Hematopoietic multipotent progenitor cell treated with erythropoietin and hydrocortisone succinate and interleukin-3 and kit ligand, for 15 days (in vitro differentiated cells): ENCODE measurements at places on chromosomes 13 and 19.

GRCh38 chr13:86051134-86052103, 252.2 kb upstream of the SLITRK6 start:
- no peak for DNase-seq

- DNase-seq, result no peak
These were observed 67.9 kb downstream of the NDFIP2 start for GRCh38 chr13:79548902-79549301.

GRCh38 chr19:51131780-51132680, 7.3 kb downstream of the SIGLEC9 start:
- no peak for DNase-seq

DNA sequence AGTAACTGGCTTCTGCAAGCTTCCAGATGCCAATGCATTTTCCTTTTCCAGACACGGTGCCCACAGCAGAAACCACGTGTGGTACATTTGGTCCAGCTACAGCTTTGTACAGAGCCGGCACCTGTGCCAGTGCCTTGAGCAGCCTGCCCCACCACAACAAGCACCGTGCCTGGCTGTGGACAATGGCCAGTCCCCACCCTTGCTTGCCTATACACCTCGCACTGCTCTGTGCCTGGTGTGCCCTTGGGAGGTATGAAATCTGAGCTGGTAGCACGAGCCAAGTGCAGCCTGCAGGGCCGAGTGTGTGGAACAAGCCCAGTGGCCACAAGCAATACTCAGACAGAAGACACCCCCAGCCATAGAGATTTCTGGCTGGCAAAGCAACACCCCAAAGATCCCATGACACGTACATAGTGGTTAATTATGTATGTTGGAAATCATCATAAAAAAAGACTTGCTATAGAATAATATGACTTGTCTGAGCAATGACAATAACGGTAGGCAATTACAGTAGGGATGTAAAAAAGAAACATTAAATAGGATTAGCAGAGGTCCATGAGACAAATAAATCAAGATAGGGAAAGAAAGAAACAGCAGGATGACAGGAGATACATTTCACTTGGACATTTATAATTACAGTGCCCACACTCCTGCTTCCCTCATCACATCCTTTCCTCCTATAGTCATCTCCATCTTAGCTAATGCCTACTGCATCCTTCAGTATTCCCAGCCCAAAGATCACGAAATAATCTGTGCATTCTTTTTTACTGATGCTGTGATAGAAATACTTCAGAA, 1399.5 kb downstream of the PCDH9 start:
- no peak for DNase-seq

- peak; percentile 55 for DNase-seq
These were observed 13.8 kb upstream of the EHD2 start for GRCh38 chr19:47699360-47699917.

GRCh38 chr13:21723807-21724505, 53.1 kb downstream of the FGF9 start:
- no peak for DNase-seq

DNA sequence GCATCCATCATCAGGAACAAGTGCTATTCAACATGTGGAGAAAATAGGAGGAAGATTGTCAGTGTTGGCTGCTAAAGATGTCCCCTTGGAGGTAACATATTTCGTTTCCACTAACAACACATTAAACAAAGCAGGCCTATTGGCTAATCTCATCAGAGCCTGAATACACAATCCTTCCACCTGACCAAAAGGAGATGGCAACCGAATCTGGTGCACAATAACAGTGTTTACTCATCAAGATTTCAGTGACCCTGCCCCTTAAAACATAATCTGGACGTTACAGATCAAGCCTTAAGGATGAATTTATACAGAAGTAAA, 582.5 kb downstream of the EFNB2 start:
- DNase-seq, result no peak

DNA sequence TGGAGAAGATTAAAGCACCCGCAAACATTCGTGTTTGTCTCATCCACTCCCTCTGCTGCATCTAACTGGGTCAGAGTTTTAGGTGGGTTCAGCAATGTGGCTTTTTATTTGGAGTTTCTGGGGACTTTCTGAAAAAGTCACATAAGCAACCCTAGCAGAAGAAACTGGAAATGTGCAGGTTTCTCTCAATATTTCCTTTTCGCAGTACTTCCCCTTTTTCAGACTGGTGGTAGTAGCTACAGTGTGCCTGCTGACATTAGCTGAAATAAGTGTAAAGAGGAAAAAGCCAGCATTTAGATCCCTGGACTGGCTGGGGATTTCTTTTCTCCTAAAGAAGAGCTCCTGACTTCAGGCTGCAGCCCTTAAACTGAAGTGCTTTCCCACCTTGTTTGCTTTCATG, 15.9 kb upstream of the OLFM4 start:
- DNase-seq, result no peak

DNA sequence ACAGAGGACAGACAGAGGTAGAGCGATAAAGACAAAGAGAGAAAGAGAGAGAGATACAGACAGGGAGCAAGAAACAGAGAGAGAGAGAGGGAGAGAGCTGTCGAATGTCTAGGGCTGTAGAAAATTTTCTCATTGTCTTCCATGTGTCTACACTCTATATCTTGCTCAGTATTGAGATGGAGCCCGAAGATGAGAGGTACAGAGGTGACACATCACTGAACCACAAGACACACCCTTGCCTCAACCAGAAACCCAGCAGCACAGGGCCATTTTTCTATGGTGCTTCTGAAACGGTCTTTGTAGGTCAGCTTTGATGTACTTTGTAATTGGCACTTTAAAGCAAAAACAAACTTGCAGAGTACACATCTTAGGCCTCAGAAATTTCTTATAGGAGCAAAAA, 111.9 kb downstream of the KL start:
- no peak for DNase-seq

DNA sequence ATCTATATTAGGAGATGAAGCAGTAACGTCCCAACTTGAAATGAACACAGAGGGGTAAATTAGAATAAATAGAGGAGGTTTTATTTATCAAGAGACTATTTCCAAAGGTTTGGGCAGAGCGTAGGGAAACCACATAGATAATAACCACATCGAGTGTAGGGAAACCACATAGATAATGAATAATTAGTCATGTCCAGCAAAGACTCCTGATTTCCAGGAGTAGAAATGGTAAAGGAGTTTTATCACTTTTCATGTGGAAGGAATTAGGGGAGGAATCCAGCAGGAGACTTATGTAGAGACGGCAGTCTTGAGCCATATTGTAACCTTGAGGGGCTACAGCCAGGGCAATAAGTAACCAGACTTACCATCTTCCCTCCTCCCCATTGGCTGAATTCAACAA, 136.3 kb upstream of the CSNK1A1L start:
- DNase-seq, result no peak

DNA sequence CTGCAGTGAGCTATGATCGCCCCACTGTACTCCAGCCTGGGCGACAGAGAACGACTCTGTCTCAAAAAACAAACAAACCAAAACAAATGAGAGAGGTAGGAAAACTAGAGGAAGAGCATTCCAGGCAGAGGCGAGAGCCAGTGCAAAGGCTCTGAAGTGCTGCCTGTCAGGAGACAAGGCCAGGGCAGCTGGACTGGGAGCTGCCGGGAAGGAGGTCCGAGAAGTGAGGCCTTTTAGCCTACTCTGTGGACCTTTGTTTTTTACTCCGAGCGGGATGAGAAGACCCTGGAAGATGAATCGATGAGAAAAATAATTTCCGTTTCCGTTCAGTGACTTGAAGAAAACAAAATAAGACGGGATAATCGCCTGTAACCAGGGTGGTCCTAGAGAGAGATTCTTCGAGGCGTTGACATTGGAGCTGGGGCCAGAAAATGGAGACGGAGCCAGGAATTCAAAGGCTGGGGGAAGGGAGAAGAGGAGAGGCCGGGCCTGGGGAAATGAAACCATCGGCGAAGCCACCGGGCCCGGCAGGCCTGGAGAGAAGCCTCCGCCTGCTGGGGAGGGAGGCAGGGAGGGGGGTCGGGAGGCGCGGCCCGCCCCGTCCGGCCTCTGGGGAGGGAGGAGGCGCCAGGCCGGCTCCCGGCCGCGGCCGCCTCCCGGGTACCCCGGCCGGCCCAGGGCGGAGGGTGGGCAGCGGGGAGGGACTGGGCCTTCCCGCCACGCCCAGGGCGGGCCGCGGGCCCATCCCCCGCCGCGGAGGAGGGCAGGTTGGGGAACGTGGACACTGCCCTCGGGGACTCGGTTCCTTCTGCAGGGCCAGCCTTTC, 7.8 kb upstream of the SERTAD1 start:
- DNase-seq, result peak; percentile 73

GRCh38 chr13:42656161-42656560, 82.2 kb downstream of the TNFSF11 start:
- DNase-seq, result no peak

GRCh38 chr19:45094137-45094536, 1.2 kb downstream of the PPP1R37 start:
- DNase-seq, result no peak

GRCh38 chr19:46862974-46863632, 2.3 kb downstream of the ARHGAP35 start:
- no peak for DNase-seq

GRCh38 chr13:51397262-51397941, 55.4 kb downstream of the INTS6 start:
- DNase-seq, result no peak

DNA sequence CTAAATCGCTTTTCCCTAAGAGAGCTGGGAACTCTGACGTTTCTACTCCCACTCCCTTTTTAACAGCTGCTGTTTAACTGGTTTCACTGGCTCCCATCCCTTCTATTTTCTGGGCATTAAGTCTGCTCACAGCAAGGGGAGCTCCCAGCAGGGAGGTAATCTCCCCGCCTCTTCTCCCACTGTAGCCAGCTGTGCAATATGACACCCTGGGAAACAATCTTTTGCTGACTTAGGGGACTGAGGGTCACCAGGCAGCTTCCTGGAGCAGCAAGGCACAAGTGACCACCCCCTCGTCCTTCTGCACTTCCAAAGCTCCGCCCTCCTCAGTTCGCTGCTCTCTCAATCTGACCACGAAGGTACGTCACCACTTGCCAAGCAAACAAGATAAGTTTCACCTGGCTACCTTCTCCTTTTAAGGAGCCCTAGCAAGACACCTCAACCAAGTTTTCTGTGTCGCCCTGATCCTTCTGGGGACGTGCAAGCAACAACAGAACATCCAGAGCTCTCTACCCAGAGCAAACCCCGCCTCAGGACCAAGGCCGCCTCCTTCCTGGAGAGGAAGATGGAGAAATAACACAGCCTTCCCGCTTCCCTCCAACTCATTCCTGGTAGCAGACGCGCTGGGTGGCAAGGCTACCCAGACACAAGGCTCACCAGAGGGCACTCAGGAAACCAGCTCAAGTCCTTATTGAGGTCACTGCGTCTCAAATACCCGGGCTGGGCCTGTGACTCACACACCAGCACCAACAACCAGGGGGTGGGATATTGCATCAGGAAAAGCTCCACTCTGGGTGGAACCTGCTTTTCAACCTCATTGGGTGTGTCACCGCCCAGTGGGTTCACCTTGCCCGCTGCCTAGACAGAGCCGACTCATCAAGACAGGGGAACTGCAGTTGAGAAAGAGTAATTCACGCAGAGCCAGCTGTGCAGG, 92.4 kb downstream of the STK24 start:
- peak; percentile 61 for DNase-seq

DNA sequence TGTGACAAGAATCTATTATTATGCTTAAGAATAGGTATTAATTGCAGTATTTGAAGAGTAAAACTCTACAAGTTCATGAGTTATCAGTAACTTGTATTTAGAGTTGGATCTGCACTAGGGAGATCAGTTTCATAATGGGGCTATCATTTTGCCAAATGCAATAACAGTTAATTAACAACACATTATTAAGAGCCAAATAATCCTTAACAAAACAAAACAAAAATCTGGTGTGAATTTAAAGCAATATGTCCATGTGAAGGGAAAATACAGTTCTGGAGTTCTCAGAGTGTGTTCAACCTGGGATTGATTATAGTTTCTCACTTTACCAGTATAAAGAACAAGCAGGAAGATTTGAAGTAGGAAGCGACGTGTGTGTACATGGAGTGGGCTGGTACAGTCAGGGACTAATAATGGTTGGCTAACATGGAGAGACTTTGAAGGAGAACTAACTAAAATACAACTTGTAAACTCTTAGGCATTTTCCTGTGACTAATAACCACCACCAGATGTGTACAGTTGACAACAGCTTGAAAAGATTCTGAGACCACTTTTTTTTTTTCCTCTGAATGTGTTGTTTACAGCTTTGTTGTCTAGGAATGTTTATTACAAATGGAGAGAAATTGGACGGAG, 58.5 kb downstream of the POSTN start:
- no peak for DNase-seq

DNA sequence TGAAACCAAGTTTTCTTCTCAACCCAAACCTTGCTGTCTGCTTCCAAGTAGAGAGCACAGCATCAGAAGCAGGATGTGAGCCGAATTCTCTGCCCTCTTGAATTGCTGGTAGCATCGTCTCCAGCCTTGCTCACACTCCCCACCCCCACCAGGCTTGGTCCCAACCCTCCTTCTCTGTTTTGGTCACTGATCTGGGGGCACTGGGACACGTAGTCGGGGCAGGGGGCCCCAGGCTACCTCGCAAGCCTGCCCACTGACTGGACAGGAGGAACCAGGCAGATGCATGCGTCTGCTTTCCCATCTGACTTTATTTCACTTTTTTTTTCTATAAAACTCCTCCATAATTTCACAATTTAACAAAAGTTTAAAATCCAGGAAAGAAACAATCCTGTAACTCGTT, 69.7 kb downstream of the MLLT1 start:
- no peak for DNase-seq

DNA sequence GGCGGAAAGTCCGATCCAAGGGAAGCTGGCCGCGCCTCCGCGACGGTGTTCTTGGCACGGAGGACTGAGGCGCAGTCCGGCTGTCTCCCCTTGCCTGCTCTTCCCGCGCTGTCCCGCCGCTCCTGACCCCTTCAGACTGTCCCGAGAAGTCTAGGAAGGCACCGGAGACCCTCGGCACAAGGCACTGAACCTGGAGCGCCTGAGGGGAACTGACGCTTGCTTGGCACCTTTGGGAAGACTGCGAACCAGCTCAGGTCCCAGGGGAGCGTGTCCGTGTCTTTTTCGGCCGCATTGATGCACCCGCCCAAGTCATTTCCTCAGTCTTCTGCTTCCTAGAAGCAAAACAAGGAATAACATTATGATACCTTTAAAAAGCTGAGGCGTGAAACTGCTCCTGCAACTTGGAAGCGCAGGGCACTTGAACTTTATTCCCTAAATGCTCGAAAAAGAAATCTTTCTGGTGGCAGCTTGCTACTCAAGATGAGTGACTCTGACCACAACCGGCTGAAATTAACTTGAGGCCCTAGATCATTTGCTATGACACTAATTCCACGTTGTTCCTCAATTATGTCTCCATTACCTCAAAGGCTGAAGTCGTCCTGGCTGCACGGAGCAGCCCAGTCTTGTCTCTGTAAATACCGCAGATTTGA, 735 bp upstream of the FLT1 start:
- no peak for DNase-seq

GRCh38 chr13:102770435-102770834, 3.2 kb downstream of the TEX30 start:
- no peak for DNase-seq

GRCh38 chr19:53874606-53874990, 6.9 kb downstream of the MYADM start:
- no peak for DNase-seq

GRCh38 chr19:23774524-23774971, 15.9 kb upstream of the ZNF681 start:
- no peak for DNase-seq

GRCh38 chr19:35247526-35248309, 1.1 kb upstream of the LSR start:
- no peak for DNase-seq

GRCh38 chr13:106232681-106233080, 302.8 kb downstream of the EFNB2 start:
- DNase-seq, result no peak
